ENCODE measurements at places on chromosomes 16 and 17. TPM values are rescaled to one million over a fixed set of nuclear protein-coding genes. Genes with fewer than 3 reads are reported as not detected.

DNA sequence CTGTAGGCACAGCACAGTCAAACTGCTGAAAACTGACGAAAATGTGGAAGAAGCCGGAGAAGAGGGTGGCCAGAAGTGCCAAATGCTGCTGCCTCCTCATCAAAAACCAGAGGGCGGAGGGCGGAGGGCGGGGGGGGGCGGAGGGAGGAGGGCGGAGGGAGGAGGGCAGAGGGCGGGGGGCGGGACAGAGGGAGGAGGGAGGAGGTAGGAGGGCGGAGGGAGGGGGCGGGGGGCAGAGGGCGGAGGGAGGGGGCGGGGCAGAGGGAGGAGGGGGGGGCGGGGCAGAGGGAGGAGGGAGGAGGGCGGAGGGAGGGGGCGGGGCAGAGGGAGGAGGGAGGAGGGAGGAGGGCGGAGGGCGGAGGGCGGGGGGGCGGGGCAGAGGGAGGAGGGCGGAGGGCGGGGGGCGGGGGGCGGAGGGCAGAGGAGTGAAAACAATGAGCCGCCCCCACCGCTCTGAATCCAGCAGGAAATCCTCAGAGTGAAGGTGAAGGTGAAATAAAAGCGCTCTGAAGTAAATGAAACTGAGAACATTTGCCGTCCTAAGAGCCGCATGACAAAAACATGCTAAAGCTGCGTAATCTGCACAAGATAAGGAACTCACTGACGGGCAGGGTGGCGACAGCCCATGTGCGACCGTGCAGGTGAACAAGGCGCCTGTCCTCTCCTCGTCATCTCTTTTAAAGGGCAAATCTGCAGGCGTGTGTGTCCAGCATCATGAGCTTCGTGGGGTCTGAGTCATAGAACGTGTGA is 22.6 kb upstream of the CBFA2T3 start:
- no peak for DNase-seq

- no peak for DNase-seq
These were observed 175.2 kb downstream of the CCDC182 start for GRCh38 chr17:57569853-57570252.

- no peak for DNase-seq
These were observed 44.1 kb upstream of the MYH10 start for GRCh38 chr17:8674344-8675305.

Gene NUTF2
- 168 TPM for total RNA-seq

Gene VTN
- 12.1 TPM for total RNA-seq

DNA sequence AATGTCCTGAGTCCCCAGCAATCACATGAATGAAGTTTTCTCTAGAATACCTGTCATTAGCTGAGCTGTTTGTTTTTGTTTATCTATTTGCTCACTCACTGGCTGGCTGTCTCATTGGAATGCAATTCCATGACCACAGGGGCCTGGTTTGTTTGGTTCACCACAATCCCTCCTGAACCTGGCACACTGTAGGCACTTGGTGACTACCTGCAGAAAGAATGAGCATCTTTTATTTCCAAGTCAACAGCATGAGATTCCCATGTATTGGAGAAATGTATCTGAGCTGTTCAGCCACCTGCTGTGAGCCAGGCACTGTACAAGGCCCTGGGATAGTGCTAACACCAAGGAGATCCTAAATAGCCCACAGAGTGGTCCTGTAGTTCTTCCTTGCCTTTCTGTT is 345.1 kb downstream of the XYLT1 start:
- DNase-seq, result no peak

Gene SKAP1
- 5.9 TPM for total RNA-seq
